Trophoblast cell (in vitro differentiated cells and primary cell): ENCODE measurements at places on chromosomes 4 and X.
A peak's percentile ranks its signal among the peaks of the same experiment; 100 is the strongest.

DNA sequence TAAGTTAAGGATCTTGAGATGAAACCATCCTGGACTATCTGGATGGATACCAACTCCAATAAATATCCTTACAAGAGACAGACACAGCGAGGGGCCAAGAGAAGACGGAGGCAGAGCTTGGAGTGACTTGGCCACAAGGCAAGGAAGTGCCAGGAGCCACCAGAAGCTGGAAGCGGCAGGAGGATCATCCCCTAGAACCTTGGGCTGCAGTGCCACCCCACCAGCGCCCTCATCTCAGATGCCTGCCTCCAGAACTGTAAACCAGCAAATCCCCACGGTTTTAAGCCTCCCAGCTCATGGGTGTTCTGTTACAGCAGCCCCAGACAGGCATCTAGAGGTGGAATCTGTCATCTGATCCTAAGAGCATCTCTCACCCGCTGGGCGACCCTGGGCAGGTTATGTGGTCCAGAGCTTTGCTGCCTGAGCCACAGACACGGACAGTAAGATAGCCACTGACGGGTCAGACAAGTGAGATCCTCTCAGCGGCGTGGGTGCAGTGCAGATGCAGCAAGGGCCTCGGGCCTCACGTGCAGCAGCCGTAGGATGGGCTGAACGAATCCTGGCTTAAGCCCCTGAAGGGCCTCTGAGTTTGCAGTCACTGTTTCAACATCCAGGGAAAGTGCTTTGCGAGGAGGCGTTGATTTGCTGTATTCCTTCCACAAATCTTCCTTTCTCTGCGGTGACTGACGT, 25.1 kb upstream of the MXD4 start:
- no peak for DNase-seq

- peak; percentile 59 for DNase-seq
Measured at GRCh38 chr4:156888762-156889161, 82.8 kb downstream of the PDGFC start.

GRCh38 chrX:9708086-9708485, 57.6 kb downstream of the GPR143 start:
- no peak for DNase-seq

DNA sequence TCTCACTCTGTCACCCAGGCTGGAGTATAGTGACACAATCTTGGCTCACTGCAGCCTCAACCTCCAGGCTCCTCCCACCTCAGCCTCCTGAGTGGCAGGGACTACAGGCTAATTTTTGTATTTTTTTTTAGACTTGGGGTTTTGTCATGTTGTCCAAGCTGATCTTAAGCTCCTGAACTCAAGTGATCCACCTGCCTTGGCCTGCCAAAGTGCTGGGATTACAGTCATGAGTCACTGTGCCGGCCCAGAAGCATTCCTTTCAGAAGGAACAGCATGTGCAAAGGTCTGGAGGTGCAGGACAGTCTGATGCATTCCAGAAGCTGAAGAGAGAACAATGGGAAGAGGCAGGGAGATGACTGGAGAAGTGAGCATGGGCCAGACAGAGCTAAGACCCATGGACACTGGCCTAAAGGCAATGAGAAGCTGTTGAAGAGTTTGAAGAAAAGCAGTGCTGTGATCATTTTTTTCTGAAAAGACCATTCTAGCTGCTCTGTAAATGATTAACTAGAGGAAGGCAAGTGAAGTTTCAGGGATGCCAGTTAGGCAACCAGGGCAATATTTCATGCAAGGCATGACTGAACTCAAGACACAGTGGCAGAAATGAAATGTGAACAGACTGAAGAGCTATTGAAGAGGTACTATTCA, 43.2 kb downstream of the MANBA start:
- peak; percentile 30 for DNase-seq

DNA sequence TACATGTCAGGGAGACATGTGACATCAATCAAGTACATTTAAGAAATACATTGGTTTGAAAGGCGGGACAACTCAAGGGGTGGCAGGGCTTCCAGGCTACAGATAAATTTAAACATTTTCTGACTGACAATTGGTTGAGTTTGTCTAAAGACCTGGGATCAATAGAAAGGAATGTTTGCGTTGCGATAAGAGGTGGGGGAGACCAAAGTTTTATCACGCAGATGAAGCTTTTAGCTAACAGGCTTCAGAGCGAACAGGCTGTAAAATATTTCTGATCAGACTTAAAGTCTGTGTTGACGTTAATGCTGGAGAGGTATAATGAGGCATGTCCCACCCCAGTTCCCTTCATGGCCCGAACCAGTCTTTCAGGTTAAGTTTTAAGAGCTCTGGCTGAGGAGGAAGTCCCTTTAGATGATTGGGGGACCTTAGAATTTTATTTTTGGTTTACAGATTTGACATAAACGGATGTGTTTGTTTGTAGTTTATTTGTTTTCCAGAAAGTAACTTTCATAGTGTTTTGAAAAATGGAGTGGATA, 346.7 kb upstream of the RASGEF1B start:
- no peak for DNase-seq

DNA sequence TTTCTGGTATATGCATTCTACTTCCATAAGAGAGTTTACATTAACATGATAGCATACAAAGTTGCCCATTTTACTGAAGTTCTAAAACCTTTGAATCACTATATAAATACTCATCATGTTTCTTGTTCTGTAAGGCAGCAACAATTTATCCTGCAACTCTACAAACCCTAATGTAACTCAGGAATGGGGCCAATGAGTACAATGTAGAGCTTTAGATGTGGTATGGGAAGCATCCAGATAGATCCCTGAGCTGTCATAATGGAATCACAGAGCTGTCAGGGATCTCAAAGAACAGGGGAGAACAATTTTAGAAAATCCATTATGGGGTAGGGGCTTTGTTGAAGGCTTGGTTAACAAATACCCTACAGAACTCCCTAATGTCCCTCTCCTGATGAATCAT, 88.5 kb downstream of the DCUN1D4 start:
- peak; percentile 14 for DNase-seq

GRCh38 chr4:122755675-122756074, 23.2 kb downstream of the BBS12 start:
- no peak for DNase-seq

DNA sequence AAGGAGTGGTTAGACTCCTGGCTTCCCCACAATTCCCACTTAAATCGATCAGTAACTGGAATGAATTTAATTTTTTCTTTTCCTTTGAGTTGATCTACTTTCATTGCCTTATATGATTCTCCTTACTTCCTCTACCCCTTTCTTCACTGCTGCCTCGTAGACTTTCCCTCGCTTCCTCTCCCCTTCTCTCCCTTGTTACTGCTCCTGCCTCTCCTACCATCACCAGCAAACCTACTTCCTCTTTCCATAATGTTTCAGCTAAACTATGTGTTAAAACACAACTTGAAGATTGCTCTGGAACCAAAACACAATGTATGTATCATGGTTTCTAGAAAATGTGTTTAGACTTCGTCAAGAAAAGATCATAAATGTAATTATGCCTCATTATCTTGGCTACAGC, 132.0 kb upstream of the TET2 start:
- no peak for DNase-seq

GRCh38 chr4:14333616-14334015, 668.7 kb upstream of the CPEB2 start:
- no peak for DNase-seq

DNA sequence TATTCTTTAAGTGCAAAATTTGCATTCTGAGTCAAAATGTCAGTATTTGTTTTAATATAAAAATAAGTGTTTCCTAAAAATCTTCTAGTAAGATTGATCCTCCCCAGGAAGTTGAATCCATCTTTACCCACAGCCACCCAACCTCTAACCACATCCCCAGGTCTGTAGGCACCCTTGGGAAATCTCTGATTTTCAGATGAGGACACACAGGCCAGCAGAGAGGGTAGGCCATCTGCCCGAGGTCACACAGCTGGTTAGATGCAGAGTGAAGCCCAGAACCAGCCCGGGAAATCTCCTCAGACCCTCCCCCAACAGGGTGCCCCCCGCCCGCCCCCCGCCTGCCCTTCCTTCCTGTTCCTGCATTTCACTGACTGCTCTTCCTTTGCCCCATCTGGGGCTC, 277.5 kb downstream of the FBXW7 start:
- DNase-seq, result no peak

DNA sequence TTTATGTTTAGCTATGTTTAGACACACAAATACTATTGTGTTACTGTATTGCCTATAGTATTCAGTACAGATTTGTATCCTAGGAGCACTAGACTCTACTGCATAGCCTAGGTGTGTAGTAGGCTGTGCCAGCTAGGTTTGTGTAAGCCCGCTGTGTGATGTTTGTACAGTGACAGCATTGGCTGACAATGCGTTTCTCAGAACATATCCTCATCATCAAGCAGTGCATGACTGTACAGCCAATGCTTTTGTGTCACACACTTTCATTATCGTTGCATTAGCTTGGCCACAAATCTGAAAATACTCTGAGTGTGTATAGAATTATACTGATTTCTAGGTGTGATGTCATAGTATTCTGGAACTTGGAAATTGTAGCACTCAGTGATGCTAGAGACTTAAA, 63.4 kb downstream of the CLDN34 start:
- peak; percentile 29 for DNase-seq

DNA sequence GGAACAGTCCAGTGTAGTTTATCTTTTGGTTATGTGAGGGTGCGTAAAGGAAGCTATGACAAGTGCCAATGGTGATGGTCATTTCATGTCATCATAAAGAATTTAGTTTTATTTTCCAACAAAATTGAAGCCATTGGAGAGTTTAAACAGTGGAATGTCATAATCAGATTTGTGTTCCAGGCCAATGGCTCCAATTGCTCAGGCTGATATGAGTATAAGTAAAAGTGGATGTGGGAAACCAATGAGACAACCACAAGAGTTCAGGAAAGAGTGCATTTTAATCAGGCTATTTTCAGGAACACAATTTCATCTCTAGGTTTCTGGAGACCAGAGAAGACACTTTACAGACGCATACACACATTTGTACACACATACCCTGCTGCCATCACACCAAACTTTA, 20.7 kb downstream of the SPANXC start:
- no peak for DNase-seq

DNA sequence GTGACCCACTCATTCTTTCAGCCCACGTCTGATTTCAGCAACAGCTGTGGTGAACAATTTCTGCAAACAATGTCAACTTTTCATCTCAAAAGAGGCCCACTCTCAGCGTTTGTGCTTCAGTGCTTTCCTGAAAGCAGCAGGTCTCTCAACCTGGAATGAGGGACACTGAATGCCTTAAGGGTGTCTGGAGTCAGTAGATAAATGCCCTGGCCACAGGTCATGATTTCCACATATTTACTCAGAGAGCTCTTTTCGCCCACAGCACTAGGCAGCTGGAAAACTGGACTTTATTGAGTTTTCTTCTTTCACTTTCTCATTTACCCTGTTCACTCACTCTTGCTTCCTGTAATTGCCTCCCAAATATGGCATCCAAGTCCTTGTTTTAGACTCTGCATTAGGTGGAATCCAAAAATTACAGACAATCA, 52.8 kb downstream of the NPFFR2 start:
- peak; percentile 22 for DNase-seq

- no peak for DNase-seq
Measured at GRCh38 chrX:13078739-13079444, 34.5 kb upstream of the FAM9C start.

- no peak for DNase-seq
Measured at GRCh38 chr4:148051403-148051802, 319.5 kb downstream of the ARHGAP10 start.

GRCh38 chr4:177384856-177385397, 57.3 kb downstream of the AGA start:
- DNase-seq, result peak; percentile 49

DNA sequence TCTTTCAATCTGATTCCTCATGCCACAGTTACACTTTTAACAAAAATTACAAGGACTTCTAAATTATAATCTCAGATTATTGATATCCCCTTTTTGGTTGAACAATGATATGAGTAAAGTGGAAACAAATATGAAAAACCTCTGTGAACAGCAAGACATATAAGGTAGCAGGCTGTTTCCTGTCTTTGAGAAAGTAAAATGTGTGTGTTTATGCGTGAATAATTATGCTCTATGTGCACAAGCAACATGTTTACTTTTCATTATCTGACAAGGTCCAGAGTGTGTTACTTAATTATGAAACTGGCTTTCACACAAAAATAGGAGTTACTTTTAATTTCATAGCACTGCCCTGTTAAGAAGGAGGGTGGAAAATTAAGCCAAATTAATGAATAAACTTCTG, 43.1 kb downstream of the DDIT4L start:
- no peak for DNase-seq

DNA sequence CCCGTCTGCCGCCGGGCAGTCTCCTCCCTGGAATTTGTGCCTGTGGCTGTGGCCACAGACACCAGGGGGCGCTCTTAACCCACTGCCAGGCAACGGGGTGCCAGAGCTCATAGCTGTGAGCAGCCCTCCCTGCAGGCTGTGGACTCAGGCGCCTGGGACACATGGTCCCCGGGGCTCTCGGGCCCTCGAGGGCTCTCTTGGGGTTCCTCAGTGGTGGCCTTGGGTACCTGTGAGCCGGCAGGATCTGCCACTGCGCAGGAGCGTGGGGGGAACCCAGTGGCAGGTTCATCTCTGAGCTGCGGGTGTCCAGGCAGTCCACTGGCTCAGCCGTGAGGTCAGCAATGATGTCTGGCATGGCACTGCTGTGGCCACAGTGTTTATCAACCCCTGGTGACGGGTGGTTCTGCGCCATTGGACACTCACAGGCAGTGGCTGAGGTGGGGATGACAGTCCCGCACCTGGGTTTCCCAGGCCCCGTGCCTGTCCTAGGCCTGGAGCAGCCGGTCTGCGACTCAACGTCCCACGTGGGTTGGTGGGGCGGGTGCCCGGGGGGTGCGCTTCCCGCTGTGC, 37.2 kb downstream of the PCGF3 start:
- peak; percentile 79 for DNase-seq

DNA sequence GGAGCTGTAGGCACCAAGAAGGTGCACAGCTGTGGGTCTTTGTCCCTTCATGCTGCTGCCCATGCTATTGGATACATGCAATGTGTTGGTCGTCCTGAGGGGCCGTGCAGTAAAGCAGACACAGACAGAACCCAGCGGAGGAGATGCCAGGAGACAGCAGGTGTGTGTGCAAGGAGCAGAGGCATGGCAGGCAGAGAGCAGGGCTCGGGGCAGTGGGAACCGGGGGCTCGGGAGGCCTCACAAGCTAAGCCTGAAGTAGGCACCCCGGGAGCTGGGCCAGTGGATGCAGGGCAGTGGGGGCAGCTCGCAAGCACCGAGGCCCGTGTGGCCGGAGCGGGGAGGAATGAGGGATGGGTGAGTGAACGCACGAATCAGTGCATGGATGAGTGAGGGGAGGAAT, 13.2 kb downstream of the HTRA3 start:
- no peak for DNase-seq

- no peak for DNase-seq
Measured at GRCh38 chr4:25446611-25447010, 69.5 kb downstream of the ANAPC4 start.

DNA sequence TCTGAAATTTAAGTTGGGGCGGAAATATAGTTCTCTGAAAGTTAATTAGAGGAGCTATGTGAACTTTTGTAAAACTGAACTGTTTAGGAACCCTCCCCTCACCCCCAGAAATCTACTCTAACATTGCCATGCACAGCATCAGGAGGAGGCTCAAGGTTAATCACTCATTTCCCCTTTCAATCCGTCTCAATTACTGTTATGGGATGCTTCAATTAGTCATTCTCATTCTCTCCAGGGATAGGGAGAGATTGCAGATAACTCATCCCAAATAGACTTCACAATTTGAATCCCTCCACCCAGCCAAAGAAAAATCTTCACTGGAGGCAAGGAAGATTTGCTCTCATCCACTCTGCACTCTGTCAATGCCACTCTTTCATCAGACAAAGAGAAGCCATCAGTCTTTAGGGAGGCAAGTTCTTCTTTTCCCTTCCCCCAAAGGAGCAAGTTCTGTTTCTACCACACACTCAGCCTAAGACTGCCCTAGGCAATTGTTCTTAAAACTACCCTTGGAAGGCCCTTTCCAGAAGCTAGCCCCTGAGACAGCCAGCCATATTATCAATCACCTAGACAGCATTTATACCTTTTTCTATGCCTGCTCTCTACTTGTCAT, 140.4 kb downstream of the SLC10A7 start:
- DNase-seq, result no peak
